ENCODE measurements at places on chromosomes 5 and 9.

GRCh38 chr5:111806156-111806555, 49.2 kb upstream of the NREP start:
- DNase-seq = no peak

DNA sequence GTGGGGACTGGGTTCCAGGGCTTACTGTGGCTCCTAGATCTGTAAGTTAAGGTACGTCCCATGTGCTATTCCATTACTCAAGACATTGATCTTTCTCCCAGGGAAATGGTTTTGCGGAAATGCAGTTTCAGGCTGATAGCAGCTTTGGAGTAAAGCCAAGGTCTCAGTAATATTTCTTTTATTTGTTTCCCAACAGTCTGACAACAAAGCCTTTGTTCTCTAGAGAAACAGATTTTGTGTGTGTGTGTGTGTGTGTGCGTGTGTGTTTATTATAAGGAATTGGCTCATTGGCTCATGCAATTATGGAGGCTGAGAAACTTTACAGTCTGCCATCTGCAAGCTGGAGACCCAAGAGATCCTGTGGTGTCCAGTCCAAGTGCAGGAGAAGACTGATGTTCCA, 12.1 kb upstream of the POC5 start:
- DNase-seq = no peak

GRCh38 chr9:108724652-108725051, 131.1 kb downstream of the ACTL7B start:
- no peak for DNase-seq

DNA sequence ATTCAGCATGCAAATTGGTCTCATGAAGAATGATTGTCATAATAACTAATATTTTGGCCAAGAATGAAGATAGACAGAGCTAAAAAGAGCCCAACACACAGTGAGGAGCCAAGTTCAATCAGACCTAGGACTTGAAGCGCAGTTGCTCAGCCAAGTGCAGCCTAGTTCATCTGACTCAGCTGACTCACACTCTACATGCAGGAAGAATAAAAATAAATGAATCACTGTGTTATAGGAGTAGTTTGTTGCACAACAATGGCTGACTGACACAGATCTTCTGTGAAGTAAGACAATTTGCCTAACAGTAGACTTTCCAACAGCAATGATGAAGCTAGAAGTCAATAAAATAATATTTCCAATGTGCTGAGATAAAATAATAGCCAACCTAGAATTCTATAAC, 261.5 kb downstream of the CEMIP2 start:
- DNase-seq = no peak

DNA sequence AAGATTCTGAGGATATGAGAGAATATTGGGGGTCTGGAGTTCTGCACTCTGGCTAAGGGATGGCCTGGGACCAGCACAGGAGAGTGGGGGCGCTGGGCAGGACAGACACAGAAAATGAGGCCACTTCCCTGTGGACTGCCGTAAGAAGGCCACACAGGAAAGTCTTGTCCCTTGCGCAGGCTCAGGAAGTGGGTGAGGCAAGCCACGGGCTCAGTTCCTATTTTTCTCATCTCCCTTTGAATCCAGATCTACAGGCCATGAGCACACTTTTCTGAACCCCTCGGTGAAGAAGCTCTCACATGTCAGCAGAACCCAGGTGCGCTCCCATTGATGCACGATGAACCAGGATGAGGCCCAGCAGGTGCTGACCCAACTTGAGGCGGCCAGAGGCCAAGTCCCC, 207.4 kb downstream of the AGTPBP1 start:
- no peak for DNase-seq

All from NT2/D1 (cell line).